IPS DF 19.7 (cell line): ENCODE measurements at places on chromosomes 12 and 14.
A peak's percentile ranks its signal among the peaks of the same experiment; 100 is the strongest.

DNA sequence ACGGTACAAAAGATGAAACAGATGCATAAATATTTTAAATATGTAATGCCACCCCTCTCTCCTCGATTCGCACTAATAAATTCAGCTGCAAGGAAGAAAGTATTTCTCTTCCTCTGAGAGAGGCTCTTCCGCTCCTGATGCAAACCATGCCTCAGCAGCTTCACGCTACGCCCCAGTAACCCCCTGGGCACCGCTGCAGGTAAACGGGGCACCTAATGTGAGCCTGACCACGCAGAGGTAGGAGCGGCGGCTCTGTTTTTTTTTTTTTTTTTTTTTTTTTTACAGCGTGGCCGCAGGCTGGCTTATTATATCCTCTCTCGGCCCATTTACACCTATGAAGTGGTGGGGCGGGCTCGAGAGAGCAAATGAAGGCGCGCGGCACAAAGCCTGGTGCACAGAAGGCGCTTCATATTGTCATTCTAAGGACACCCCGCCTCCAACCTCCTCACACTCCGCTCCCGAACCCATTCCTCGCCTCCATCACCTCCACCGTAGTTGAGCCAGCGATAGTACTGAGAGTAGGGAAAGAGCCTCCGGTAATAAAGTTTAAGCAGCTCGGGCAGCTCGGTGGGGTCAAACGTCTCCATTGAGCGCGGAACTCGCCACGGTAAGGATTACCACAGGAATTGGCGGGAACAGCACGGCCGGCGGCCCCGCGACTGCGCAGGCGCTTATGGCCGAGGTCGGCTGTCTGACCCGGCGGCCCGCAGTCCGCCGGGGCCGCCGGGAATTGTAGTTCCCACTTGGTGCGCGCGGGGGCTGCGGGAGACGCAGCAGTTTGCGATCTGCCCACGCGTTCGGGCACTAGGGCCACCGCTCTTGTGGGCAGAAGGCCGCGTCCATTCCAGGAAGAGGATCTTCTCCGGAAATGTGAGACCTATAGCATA lies at the start of gene PRIM1:
Gene PRIM1 (minus strand): TSS at position 612 of the 887 bp plus-strand sequence. CDS start 25 bp downstream, at position 587.
- DNase-seq: no peak

GRCh38 chr12:118495296-118495695 lies 118.9 kb downstream of the SUDS3 start:
- no peak for DNase-seq

GRCh38 chr14:55454264-55455002 lies 14.0 kb upstream of the TBPL2 start:
- DNase-seq: no peak

- no peak for DNase-seq
Observed at GRCh38 chr12:57416039-57416996, 14.5 kb downstream of the R3HDM2 start.

DNA sequence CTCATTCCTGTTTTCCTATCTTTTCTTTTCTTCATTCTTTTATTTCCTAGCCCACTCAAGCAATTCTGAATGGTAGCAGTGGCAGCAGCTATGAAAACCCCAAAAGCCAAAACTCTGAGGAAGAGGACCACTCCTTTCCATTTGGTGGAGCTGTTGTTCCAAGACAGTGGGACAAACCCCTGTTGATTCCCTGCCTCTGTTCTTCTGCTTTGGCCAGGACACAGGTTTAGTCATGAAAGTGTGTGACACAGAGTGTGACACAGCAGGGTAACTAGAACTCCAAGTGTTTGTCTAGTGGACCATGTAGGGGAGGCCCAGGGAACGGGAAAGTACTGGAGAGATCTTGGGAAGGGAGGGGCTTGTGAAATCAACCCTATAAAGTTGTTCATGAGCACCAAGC lies 71.1 kb downstream of the PTCSC3 start:
- peak; percentile 35 for DNase-seq

DNA sequence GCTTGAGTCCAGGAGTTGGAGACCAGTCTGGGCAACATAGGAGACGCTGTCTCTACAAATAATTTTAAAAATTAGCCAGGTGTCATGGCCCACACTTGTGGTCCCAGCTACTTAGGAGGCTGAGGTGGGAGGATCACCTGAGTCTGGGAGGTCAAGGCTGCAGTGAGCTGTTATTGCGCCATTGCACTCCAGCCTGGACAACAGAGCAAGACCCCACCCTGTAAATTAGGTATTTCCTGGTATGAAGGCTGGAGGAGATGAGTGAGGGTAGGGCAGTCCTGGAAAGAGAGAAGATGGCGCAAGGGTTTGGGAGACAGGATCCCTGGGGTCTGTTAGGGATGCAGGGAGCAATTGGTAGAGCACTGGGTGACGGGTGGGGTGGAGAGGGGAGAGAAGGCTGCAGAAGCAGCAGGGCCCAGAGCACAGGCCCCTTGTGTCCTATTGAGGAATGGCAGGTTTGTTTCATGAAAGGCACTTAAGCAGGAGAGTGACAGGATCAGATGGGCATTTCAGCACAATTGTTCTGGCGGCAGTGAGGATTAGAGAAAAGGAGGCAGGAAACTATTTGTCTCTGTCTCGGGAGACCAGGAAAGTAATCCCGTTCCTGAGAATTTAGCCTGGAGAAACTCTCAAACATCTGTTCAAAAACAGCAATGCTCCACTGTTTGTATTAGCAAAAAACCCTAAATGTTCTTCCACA lies 47.2 kb upstream of the KTN1 start:
- no peak for DNase-seq

- DNase-seq: no peak
Observed at GRCh38 chr12:117360551-117361346, 677 bp downstream of the NOS1 start.

DNA sequence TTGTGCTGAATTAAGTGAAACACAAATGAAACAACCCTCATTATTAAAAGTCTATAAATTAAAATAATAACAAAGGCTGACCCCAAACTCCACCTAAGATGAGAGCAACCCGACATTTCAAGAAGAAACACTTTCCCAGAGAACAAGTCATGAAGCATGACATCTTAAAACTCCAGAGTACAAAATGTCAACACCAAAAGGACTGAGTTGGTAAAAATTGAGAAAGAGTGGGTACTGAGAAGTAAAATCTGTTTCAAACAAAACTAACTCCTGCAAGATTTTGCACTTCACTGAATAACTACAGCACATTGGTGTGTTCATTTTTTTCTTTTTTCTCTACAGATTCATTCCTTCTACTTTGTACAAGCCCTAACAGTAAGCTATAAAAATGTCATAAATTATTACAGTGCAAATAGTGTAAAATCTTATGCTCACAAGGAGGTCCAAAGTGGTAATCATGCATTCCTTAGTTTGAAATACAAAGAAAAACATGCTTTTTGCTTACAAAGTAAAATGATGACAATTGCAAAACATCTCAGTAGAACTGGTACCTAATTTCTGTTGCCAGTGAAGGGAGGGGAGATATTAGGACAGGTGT lies 31.8 kb downstream of the SLC35F4 start:
- no peak for DNase-seq

- DNase-seq: no peak
Observed at GRCh38 chr12:48978291-48978740, at the start of gene WNT1. TSS of gene WNT1 (plus strand) at chr12:48978322. CDS start at chr12:48978651, 329 bp downstream.

- DNase-seq: no peak
Observed at GRCh38 chr14:73386342-73386741, 72.0 kb downstream of the NUMB start.
